ENCODE measurements at places on chromosomes 2 and 18.

- no peak for DNase-seq
Measured at GRCh38 chr2:150762571-150762970, 275.1 kb upstream of the RND3 start.

GRCh38 chr2:193907561-193907960 lies 1712.8 kb upstream of the TMEFF2 start:
- no peak for DNase-seq

DNA sequence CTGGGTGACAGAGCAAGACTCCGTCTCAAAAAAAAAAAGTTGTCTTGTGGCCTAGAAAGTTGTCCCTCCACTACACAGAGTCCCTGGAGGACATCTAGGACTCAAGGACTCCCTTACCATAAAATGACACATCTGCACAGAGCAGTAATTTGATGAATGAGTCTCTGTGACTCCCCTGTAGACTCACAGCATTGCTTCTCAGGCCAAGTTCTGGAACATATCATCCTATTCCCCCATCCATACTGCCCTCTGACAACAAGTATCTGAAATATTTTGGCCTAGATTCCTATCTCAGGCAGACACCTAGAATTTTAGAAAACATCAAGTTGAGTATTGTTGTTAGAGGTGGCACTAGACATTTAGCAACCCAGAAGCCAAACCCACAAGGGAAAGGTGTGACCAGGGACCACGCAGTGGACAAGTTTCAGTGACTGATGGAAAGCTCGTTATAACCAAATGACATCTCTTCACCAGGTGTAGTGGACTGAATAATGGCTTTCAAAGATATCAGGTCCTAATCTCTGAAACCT lies 97.9 kb upstream of the ATP8B1 start:
- DNase-seq: no peak

GRCh38 chr2:101766871-101767739 lies 69.6 kb downstream of the MAP4K4 start:
- DNase-seq: peak; percentile 91

GRCh38 chr2:222297600-222297935 lies 1.2 kb downstream of the PAX3 start:
- no peak for DNase-seq

- DNase-seq: no peak
Measured at GRCh38 chr2:70705160-70705850, 62.7 kb downstream of the ADD2 start.

- DNase-seq: peak; percentile 94
Measured at GRCh38 chr2:46873604-46874068, 42.0 kb downstream of the MCFD2 start.

DNA sequence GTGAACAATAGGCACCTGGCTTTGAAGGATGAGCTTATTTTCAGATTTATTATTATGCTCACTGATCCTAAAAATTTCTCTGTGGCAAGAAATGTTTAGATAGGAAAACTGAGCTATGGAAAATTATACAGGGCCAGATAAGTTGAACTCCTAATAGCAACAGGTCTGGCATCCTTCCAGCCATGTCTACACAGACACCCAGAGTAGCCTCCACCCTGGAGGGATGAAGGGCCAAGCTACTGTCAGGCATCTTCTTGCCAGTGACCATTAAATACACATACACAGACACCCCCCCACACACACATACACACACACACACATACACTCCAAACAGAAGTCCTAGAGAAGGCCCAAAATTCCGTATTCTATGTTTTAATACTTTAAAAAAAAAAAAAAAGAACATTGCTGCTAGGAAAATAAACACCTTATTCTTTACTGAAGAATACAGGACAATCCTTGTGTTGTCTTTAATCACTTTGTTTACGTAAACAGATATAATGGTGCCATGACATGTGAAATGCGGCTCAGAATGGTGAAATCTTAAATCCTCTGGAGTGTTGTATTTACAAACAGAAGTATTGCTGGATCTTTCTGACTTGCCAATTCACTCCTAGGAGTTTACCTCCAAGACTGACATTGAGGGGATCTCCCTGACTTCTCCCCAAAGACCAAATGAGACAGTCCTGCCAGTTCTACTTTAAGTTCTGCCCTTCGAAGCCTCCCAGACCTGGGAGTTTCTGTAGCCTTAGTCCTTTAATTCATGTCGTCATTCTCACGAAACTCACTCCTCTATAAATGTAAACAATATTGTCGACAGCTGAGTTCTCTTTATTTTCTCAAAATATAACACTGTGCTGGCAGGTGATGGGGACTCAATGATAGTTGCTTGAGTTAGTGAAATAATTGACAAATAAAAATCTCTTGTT lies 163.1 kb downstream of the ANTXR1 start:
- peak; percentile 65 for DNase-seq

DNA sequence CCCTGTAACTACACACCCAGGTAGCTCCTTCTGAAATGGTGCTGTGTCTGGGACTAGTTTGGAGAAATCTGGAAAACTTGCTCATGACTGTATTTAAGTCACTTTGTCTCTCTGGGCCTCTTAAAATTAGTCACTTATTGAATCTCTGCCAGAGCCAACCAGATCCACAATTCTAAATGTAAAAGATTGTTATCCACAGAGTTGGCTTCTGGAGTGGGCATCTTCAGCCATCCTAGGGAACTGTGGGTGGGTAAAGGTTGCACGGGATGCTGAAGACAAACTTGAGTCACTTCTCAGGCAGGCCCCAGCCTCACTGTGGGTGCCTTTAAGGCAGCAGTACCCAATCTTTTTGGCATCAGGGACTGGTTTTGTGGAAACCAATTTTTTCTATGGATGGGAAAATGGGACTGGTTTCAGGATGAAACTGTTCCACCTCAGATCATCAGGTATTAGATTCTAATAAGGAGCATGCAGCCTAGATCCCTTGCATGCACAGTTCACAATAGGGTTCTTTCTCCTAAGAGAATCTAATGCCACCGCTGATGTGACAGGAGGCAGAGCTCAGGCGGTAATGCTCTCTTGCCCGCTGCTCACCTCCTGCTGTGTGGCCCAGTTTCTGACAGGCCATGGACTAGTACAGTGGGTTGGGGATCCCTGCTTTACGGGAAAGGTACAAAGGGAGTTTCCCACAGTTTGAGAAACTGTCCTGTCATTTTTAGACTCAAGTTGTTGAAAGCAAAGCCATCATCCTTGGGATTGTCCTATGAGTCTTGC lies 98.3 kb upstream of the SPRED2 start:
- no peak for DNase-seq

- no peak for DNase-seq
Measured at GRCh38 chr2:129705085-129705484, 274.4 kb upstream of the RAB6C start.

GRCh38 chr2:130827502-130828251 lies 9.0 kb upstream of the ARHGEF4 start:
- peak; percentile 91 for DNase-seq

- no peak for DNase-seq
Measured at GRCh38 chr2:172358691-172359556, 68.5 kb upstream of the ITGA6 start.

DNA sequence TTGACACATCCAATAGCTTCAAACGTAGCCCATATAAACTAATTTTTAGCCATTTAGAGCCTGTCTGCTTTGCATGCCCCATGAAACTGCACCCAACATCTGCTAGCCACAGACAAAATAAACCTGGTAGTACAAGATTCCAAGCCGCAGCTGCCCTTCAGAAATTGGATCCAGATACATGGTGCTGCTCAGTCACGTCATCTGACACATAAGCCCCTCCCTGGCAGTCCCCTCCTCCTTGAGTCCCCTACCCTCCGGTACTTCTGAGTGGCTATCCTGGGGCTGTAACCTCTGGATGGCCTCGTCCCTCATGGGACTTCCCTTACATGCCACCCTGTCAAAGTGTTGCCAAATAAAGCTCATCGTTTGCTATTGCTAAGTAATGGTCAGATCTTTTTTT lies 33.8 kb downstream of the PROC start:
- DNase-seq: no peak

GRCh38 chr2:8488001-8488738 lies 193.7 kb upstream of the ID2 start:
- DNase-seq: peak; percentile 45

DNA sequence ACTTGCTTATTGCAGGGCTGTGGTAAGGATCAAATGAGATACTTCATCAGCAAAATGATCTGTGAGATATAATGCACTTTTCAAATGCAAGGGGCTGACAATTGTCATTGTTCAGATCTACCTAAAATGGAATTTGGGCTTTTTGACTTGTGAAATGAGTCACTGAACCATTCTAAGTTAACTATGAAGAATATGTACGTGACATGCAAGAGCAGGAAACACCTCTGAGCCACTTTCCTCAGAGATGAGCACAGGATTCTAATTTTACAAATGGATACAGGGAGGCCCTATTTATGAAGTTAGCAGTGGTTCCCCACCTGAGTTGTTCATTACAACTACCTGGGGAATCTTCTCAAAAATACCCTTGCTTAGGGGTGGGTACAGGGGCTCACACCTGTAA lies 26.7 kb downstream of the CTLA4 start:
- DNase-seq: no peak

DNA sequence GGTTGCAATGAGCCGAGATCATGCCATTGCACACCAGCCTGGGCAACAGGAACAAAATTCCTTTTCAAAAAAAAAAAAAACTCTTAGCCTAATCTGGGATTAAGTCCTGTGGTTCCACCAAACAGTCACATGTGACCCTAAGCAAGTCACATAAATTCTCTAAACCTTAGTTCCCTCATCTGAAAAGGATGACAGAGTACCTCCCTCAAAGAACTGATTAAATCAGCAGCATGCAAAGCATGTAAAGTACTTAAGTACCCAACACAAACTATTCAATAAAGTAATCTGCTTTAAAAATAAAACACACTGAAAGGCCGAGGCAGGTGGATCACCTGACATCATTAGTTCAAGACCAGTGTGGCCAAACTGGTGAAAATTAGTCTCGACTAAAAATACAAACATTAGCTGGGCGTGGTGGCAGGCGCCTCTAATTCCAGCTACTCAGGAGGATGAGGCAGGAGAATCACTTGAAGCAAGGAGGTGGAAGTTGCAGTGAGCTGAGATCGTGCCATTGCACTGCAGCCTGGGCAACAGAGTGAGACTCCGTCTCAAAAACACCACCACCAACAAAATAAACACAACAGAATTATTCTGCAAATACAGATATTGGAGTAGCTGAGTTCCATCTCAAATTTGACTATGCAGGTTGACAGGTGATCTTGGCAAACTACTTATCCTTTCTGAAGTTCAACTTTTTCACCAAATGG lies 7.0 kb downstream of the USP34 start:
- no peak for DNase-seq

DNA sequence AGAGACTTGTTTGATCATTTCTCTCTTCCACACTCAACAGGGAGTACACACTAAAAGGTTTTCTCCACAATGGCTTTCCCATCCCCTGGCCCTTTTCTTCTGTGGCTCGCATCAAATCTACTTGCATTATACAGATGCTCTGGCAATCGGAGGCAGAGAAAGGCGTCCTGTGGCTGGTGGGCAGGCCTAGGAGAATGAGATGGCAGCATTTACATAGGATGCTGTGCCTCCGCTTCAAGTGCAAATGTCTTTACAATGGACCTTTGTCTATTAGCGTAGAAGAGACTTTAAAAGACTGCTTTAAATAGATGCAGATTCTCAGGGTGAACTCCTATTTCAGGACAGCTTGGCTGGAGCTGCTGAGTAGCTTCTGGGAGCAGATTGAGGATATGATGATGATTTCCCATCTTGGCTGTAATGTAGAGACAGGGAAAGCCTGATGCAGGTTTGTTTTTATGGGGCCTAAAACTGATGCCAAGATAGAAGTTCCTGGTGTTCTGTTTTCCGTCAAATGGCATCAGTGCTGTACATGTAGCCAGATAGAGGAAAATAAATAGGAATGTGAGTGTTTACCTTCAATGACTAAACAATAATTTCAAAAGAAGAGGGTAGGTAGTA lies 423.4 kb downstream of the RND3 start:
- DNase-seq: peak; percentile 6

GRCh38 chr2:158779621-158780020 lies 15.5 kb upstream of the DAPL1 start:
- DNase-seq: peak; percentile 8

DNA sequence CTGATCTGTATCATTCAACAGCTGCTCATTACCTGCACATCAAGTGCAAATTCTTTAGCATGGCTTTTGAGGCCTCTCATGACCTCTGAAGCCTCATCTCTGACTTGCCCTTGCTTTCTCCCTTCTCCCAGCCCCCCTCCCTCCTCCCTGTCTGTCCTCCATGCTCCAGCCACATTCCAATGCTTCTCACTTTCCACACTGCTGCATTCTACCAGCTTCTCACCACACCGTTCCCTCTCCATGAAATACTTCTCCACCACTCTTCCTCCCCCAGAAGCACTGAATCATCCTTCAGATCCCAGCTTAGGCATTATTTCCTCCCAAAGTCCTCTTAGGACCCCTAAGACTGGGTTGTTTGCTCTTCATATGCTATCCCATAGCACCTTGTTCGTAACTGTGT lies 26.9 kb downstream of the GCG start:
- DNase-seq: peak; percentile 84

GRCh38 chr2:146147448-146148012 lies 1627.6 kb upstream of the ZEB2 start:
- DNase-seq: peak; percentile 9

DNA sequence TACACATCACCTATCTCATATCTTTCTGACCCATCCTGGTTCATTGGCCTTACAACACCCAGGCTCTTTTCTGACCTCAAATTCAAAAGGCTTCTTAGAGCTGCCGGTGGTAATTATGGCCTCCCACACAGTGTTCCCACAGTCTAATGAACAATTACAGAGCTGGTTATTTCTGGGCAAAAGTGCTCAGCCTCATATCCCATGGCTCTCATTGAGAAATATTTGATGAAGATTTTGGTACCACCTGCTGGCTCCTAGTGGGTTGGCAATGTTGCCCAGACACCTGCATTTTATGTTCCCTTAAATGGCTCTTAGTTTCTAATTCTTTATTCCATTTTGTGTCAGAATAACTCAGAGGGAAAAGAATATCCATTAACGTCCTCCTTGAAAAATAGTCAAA lies 20.1 kb upstream of the SCYGR2 start:
- no peak for DNase-seq

- DNase-seq: no peak
Measured at GRCh38 chr18:61735564-61736102, 157.2 kb downstream of the RNF152 start.

GRCh38 chr2:102143450-102143985 lies 972 bp downstream of the IL1R1 start:
- peak; percentile 74 for DNase-seq

GRCh38 chr18:79513381-79514081 lies 117.8 kb downstream of the NFATC1 start:
- no peak for DNase-seq

DNA sequence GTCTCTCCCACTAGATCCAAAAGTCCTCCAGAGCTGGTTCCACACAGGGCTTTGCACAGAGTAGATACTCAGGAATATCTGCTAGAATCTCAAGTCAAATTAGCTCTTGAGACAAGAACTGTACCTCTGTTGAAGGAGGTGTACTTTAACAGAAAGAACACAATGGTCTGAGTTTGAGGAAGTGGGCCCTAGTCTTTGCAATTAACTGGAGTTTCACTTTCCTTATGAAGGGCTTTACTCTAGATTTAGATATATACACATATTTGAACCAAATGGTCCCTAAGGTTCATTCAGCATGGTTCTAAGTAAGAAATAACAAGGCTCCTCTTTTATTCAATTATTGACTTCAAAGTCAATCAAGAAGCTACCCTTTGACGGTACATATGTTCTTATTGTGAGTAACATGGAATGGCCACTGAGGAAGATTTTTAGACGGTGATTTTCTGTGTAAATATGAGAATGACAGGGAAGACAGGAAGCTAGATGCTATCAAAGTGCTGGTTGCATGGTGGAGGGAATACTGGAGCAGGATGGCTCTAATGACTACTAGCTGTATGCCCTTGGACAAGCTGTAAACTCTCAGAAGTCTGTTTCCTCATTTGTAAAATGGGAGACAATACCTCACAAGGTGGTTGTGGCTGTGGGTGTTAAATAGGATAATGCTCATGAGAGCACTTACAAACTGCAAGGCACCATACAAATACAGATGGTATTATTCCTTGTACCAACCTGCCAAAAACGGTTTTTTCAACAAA lies 73.5 kb upstream of the SERTAD2 start:
- DNase-seq: no peak

Measured in amniotic epithelial cell (primary cell).